Activated naive CD4-positive, alpha-beta T cell treated with Interleukin-2 at 50 U/mL for 16 hours (primary cell): ENCODE measurements at places on chromosomes 13 and 19.
A peak's percentile ranks its signal among the peaks of the same experiment; 100 is the strongest.

DNA sequence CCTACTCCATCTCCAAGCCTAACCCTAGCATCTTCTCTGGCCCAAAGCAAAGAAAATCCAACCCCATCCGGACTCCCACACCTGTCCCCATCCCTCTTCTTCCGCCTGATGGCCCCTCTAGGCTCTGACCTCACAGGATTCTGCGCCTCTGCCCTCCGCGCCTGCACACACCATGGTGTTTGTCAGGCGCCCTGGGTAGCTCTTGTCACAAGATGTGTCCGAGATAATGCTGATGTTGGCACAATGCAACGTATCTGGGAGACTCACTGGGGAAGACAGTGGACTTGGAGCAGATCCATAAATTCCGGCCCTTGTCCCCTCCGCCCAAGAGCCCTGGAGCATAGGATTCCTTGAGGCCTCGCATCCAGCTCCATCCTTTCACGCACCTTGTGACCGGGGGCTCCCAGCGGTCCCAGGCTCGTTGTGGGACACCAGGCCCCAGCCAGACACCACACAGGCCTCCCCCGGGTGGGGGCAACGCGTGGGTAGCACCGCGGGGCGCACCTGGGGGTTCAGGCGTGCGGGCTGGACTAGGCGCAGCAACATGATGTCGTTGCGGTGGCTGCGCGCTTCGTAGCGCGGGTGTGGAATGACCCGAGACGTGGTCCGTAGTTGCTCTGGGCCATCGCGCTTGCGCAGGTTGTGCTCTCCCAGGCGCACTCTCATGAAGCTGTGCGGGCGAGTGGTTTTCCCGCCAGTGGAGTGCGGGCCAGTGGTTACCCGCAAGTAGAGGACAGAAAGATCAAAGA is 3.1 kb upstream of the KLK1 start:
- DNase-seq = no peak

GRCh38 chr13:25186187-25186586 is 14.1 kb upstream of the AMER2 start:
- no peak for DNase-seq

DNA sequence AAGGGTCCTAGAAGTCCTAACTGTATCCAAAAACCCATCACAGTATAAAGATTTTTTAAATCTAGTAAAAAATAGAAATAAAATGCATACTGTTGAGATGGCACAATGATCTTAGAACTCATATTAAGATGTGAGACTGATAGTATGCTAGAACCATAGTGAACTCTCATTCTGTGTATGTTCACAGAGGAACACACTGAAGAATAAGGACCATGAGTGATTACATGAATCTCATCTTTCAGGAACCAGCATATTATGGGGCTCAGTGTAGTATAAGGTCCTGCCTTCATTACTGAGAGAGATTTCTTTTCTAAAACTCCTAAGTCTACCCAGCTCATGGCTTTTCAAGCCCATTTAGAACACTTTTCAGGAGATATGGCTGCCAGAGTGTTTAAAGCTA is 59.8 kb upstream of the RFC3 start:
- DNase-seq = no peak

DNA sequence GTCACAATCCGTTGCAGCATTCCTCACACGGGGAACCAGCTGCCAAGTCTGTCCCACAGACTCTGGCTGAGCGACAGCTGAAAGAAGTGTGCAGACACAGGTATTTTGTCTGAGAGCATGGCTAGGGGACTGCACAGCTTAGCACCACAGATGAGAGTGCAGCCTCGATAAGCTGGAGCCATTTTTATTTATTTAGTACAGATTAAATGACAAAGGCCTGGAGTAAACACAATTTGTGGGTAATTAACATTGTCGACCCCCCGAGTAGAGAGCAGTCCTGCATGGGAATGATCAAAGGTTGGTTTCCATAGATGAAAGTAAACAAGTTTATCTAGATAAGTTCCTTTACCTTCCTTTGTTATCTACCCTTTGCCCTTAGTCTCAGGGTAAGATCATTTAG is 836.2 kb downstream of the DACH1 start:
- no peak for DNase-seq

DNA sequence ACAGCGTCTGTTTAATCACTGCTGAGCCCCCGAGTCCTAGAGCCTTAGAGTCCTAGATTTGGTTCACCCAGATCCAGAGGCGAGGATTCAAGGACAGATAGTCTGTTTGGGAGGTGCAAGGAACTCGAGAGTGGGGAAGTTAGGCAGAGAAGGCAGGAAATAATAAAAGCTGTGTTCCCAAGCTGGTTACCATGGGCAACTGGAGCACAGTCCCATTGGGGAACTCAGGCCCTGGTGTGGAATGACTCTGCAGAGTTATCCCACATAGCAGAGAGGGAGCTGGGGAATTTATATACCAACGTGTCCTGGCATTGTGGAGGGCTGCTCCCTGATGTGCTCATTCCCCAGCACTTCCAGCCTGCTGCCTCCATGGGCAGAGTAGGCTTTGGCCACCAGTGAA is 9.7 kb downstream of the IGSF23 start:
- DNase-seq = no peak

DNA sequence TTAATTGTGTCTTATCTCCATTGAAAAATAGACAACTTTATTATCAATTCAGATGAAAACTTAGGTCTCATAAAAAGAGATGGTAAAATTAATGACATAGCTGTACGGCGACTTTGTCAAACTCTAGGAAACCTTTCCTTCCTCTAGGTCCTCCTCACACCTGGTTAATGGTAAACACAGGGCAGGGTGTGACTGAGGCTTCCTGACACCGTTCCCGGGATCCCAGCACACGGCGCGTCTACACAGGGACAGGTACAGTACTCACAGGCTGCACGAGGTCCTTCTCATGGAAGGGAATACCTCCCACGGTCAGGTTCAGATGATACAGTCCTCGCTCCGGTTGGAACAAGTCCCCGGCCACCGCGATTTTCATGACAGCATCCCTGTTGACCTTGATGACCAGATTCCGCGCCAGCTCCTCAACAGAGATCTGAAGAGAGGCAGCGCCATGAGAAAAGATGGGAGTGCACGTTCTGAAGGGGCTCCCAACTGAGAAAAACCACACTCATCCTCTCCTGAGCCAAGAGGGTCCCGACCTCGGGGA is 35.5 kb downstream of the GAS6 start:
- DNase-seq = no peak

GRCh38 chr19:16201011-16201391 is 3.3 kb downstream of the AP1M1 start:
- no peak for DNase-seq

DNA sequence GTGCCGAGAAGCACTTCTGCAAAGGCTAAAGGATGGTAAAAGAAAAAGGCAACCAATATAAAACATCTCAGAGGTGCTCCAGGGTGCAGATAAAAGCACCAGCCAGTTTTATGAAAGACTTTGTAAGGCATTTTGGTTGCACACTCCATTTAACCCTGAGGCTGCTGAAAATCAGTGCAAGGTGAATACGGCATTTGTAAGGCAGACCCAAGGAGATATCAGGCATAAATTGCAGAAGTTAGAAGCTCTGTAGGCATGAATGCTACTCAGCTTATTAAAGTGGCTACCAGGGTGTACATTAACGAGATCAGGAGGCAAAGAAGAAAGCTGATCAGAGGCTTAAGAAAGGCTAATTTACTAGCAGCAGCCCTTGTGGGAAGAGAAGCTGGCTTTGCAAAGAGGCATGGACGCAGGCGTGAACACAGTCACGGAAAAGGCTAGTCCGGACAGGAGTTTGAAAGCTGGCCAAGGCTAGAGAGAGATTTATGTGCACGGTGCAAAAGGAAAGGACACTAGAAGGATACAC is 99.6 kb downstream of the ZNF429 start:
- no peak for DNase-seq

GRCh38 chr13:85373322-85373721 is 425.9 kb downstream of the SLITRK6 start:
- DNase-seq = no peak

DNA sequence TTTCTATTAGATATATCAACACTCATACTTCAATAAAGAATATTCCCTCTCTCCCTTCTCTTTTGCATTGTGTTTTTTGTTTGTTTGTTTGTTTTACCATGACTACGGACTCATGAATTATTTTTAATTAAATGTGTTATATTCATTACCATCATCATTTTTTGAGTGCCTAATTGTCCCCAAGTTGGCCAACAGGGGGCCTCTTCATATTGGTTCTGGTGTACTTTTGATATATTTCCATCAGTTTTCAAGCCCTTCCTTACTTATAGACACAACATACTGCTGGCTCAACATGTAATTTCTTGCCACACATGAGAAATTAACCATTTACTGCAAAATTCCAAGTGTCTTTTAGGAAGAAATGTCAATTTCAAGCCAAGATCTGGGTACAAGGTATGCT is 54.5 kb upstream of the GPC6 start:
- no peak for DNase-seq

- no peak for DNase-seq
Measured at GRCh38 chr13:32610538-32610937, 24.3 kb downstream of the PDS5B start.

GRCh38 chr13:24249624-24250023 is 59.8 kb upstream of the C1QTNF9 start:
- no peak for DNase-seq

- DNase-seq = no peak
Measured at GRCh38 chr13:79581870-79582315, 100.9 kb downstream of the NDFIP2 start.

- DNase-seq = peak; percentile 42
Measured at GRCh38 chr19:45152504-45153338, 8.1 kb downstream of the NKPD1 start.

DNA sequence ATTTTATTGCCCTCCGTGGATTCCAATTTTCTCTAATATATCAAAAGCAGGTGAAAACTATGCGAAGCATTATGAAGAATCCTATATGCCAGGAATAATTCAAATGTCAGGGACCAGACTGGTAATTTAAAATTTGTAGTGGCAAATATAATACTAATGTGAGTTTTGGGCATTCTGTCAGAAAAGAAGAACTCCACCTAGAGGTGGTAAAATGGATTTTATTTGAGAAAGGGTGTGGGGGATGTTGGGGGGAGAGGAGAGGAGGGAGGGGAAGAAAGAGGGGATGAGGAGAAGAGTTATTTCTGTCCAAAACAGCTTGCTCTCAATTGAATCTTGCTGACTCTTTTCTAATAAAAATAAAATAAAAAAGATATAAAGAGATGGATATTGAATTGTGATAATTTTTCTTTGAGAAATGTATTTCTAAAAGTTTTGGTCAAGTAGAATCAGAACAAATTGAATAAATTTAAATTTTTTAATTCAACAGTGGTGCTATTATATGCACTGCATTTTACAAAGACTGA is 929.3 kb upstream of the SLITRK5 start:
- no peak for DNase-seq

GRCh38 chr13:80979035-80979641 is 638.2 kb upstream of the SPRY2 start:
- no peak for DNase-seq

GRCh38 chr19:20388706-20389225 is 176.8 kb downstream of the ZNF737 start:
- no peak for DNase-seq

GRCh38 chr13:19810151-19810550 is 27.4 kb upstream of the PSPC1 start:
- no peak for DNase-seq

DNA sequence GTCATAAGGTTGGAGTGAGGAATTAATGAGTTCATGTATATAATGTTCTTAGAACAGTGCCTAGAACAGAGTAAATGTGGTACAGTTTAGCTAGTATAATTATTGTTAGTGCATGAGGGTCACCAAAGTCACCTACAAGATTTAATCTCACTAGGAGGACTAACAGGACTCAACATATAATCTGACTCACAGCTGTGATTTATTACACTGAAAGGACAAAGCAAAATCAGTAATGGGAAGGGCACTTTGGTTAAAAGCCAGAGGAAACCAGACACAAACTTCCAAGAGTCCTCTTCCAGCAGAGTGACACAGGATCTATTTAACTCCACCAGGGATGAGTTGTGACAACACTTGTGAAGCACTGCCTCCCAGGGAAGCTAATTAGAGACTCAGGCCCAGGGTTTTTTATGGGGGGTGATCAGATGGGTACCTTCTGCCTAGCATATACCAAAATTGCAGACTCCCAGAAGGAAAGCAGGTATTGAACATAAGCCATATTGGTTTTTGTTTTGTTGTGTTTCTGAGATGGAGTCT is 341.2 kb upstream of the DACH1 start:
- no peak for DNase-seq

DNA sequence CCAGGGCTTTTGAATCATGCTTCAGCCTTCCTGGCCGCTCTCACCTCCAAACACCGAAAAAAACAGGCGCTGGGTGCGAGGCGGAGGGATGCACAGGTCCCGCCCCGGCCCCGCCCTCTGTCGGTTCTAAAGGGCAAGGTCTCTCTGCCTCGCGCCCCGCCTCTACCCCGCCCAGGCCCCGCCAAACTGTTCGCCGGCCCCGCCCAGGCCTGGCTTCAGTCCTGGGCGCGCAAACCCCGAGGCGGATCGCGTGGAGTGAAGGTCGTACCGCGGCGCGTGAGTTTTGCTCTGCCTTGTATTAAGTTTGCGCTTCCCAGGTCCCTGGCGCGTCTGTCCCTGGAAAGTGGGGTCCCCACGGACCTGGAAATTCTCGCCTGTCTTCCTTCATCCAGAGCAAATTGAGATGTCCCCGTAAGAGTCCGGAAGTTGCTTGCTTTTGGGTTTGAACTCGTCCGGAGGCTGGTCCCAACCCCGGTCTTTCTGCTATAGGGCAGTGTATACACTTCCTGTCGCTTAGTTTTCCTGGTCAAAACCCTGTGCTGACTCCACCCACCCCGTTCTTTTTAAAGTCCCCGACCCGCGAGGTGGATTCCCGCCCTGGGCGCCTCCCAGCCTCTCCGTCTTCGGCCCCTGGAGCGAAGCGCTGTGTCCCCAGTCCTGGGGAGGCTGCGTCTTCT is 8.4 kb downstream of the ZNF808 start:
- peak; percentile 91 for DNase-seq

DNA sequence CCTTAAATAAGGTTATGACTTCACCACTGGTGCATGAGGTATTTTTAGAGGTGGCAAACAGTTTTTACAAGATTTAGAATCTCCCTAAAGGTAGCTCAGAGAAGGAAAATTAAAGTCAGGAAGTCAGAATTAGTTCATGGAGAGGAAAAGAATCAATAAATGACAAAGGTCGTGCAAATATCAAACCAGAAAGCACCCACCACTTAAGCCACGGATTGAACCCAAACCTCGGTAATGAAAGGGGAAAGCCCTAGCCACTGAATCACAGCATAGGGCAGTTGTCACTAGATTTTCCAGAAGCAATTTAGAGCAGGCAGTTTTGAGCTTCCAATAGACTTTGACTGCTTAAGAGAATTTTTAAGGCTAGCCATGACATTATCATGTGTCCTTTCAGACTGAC is 1590.4 kb downstream of the SLITRK1 start:
- DNase-seq = no peak

- DNase-seq = no peak
Measured at GRCh38 chr13:24263632-24264031, 45.7 kb upstream of the C1QTNF9 start.

- no peak for DNase-seq
Measured at GRCh38 chr19:19202707-19203011, 555 bp downstream of the NR2C2AP start.
